ENCODE measurements at places on chromosomes 1 and 21. TPM values are rescaled to one million over a fixed set of nuclear protein-coding genes. Genes with fewer than 3 reads are reported as not detected.

Gene GNAI3
- 10.4 TPM for total RNA-seq

Gene GSTM3
- 105 TPM for total RNA-seq

Gene RGSL1
- not detected for total RNA-seq

Gene CAPN2
- total RNA-seq = 49.1 TPM

Gene SAMD13
- not detected for total RNA-seq

Gene FCRL2
- not detected for total RNA-seq

Gene CEPT1
- total RNA-seq = 44.0 TPM

Gene AQP10
- not detected for total RNA-seq

Gene RHBDL2
- 23.0 TPM for total RNA-seq

Gene ZSCAN20
- total RNA-seq = 0.91 TPM

All from lower leg skin (tissue), 4 donors.